ENCODE measurements at places on chromosomes 7 and 10.

- DNase-seq = no peak
Measured at GRCh38 chr10:48503293-48503911, 101.5 kb downstream of the ARHGAP22 start.

DNA sequence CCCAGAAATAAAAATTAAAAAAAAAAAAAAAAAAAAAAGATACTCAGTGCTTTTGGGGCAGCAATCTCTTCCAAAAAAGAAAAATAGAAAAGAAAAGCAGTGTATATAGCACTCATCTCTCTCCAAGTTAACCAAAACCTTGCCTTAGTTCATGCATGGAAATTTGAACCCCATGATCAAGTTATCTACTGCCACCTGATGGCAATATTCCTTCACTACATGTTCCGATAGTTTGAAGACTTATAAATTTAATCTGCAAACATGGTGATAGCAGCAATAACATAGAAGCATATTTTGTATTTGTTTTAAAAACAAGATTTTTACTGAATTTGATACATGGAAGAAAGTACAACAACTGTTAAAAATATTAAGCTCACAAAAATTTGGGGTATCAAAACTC, 48.6 kb upstream of the SLIT1 start:
- DNase-seq = peak; percentile 76

DNA sequence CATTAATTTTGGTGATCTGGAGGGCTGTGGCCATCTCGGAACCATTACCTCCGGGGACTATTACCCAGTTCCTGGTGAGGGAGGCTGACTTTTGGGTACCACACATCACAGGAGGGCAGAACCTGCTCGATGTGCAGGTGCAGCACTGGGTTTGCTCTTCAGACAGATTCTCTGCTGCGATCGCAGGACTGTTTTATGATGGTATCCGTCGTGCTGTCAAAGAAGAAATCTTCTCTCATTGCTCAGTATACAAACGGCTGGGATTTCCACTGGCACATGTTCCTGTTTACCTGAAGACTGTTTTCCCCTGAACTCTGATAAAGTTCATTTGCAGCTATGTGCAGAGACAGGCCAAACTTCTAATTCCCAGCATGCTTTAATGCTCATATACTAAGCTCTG, 27.2 kb upstream of the SHH start:
- DNase-seq = no peak

GRCh38 chr7:148151778-148152177, 438.8 kb upstream of the C7orf33 start:
- no peak for DNase-seq

DNA sequence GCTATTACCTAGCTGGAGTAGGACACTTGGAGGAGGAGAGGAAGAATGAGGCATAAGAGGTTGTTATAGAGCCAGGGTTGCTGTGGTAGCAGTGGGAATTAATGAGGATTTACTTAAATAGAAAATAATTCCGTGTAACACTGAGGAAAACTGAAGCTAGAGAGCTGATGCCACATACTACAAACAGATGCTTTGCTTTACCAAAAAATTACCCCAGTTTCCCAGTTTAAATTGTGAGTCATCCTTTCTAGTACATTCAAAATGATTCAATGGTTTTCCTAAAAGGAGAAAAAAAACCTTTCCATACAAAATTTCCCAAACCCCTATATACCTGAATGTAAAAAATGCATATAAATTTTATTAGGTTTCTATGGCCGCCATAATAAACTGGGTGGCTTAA, 58.3 kb downstream of the ZNF518A start:
- peak; percentile 1 for DNase-seq

GRCh38 chr10:97713339-97713825, at the start of gene MARVELD1:
TSS of gene MARVELD1 (plus strand) at chr10:97713730. CDS start at chr10:97713877, 147 bp downstream.
- DNase-seq = peak; percentile 84

GRCh38 chr7:44220046-44220357, 19.2 kb downstream of the YKT6 start:
- no peak for DNase-seq

- DNase-seq = no peak
Measured at GRCh38 chr7:35854311-35854710, 53.5 kb downstream of the SEPTIN7 start.

GRCh38 chr10:83164156-83164555, 975.2 kb upstream of the GHITM start:
- no peak for DNase-seq

GRCh38 chr7:130488392-130489139, 3.3 kb upstream of the MEST start:
- DNase-seq = no peak

DNA sequence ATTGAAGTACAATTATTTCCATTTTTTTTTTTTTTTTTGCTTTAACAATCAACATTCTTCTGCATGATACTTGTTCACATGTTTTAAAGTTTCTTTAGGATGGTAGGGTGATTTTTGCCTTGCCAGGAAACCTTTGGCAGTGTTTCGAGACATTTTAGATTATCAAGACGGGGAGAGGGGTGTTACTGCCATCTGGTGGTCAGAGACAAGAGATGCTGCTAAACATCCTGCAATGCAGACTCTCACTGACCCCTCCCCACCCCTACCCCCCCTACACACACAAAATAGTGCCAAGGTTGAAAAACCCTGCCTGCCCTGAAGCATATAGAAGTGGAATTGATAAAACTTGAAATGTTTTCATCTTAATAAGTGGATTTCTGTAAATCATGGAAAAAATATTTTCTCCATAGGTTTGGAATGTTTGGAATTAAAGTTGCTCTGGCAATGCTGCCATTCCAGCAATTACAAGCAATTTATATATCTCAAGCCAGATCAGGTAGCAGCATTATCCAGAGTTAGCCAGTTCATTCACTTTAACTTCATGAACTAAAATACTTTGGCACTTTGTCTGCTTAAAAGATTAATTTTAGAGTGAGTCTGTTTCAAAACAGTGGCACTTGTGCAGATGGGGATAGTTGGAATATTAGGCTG, 62.1 kb downstream of the SDHAF3 start:
- DNase-seq = peak; percentile 79

GRCh38 chr10:27743877-27744801, 1.5 kb downstream of the MKX start:
- no peak for DNase-seq

DNA sequence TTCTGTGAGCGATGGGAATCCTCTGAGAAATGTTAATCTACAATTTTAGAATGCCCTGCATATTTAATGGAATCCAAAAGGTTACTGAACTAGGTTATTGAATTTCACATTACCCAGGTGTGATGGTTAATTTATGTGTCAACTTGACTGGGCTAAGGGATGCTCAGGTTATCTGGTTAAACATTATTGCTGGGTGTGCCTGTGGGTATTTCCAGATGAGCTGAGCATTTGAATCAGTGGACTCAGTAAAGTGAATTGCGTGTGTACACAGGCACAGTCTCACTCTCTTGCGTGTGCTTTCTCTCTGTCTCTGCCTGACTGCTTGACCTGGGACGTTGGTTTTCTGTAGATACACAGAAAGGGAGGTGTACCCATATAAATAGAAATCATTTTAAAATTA, 21.7 kb downstream of the RNF32 start:
- DNase-seq = no peak

- peak; percentile 23 for DNase-seq
Measured at GRCh38 chr7:77482015-77482414, 55.1 kb upstream of the PTPN12 start.

GRCh38 chr7:155844019-155844453, 31.8 kb upstream of the SHH start:
- no peak for DNase-seq

- DNase-seq = peak; percentile 87
Measured at GRCh38 chr7:116395141-116395791, 104.3 kb upstream of the CAV2 start.

DNA sequence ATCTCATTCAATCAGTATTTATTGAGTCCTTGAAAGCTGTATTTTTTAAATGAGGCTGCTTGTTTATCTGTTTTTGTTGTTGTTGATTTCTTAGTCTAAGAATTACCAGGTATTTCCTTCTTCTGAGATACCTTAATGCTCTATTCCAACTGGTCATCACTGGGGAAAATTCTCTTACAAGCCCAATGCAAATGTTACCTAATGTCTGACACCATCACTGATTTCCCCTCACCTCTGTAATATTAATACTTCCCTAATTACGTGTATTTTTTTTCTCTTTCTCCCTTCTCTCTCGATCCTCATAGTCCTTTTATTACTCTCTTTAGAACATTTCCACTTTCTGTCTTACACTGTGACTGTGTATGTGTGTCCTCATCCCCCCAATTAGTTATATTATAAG, 13.9 kb downstream of the HDAC9 start:
- no peak for DNase-seq

- DNase-seq = no peak
Measured at GRCh38 chr10:6609625-6610024, 29.5 kb upstream of the PRKCQ start.

DNA sequence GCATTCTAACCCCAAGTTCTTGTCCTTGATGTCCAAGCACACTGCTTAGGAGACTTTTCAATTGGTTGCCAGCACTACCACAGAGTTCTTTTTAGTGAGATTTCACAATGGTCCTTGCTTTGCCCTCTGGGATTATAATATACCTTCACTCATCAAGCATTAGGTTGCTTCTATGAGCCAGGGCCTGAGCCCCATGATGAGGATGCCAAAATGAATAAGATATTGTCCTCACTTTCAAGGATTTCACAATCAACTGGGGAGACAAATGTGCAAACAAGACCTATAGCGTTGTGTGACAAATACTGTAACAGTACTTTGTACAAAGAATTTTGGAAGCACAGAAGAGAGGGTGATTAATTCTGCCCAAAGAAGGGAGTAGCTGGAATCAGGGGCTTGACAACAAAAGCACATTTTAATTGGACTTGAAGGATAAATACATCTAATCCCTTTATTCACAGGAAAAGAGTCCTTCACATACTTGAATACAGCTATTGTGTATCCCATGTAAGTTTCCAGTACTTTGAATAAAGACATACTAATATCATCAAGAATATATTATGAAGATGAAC, 263.6 kb upstream of the LRRN3 start:
- no peak for DNase-seq

DNA sequence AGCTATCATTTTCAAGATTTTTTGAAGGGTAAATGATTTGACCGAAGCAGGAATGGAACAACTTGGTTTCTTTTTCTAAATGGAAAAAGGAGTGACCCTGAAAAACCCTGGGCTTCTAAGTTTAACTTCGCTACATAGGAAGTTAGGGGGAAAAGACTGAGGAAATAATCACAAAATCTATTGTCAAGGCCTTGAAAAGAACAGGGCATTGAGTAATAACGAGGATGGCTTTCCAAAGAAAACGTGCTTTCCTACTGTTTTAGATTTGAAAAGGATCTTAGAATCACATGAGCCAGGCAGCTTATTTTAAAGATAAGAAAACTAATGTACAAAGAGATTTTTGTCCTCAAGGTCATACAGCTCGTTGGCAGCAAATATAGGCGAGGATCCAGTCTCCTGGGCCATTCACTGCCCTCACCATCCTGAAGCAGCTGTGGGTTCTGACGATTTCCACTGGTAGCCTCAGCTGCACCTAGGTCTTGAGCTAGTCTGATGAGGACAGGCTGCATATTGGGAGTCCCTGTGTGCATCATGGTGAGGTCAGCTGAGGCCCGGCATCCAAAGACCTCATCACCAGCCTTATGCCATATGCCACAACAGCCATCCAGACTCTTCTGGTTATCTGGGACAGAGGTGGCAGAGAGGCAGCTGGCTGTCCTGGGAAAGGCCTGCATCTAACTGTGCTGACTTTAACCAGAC, 384.7 kb upstream of the NRP1 start:
- DNase-seq = peak; percentile 40

- DNase-seq = peak; percentile 39
Measured at GRCh38 chr7:11182736-11183135, 209.1 kb downstream of the PHF14 start.

DNA sequence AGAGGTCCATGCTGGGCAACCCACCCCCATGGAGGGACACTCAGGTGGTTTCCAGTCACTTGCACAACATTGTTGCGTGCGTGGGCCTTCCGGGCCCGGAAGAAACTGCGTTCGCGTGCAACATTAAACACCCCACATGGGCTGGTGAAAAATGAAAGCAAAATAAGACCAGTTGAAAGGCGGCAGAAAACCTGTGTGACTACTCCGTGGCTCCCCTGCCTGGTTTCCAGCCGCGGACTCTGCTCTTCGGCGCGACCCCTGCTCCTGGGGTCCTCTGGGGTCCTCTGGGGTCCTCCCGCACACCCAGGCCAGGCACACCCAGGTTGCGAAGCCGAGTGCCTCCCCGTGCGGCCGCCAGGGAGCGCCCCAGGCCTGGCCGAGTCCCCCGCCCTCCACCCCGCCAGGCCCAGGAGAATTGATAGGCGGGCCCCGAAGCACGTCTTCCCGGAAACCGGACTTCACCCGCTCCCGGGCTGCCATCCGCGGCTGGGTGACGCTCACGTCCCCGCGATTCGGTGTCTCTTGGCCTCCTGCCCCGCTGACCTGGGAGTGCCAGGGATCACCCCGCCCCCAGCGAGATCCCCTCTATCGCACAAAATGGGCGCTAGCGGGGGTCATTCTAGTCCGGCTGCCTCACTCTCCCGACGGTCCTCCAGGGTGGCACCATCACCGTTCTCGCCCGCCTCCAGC, 1.9 kb upstream of the SH2D4B start:
- DNase-seq = peak; percentile 5

Measured in fibroblast of the aortic adventitia (primary cell).